ENCODE measurements at places on chromosomes 3 and 15.

DNA sequence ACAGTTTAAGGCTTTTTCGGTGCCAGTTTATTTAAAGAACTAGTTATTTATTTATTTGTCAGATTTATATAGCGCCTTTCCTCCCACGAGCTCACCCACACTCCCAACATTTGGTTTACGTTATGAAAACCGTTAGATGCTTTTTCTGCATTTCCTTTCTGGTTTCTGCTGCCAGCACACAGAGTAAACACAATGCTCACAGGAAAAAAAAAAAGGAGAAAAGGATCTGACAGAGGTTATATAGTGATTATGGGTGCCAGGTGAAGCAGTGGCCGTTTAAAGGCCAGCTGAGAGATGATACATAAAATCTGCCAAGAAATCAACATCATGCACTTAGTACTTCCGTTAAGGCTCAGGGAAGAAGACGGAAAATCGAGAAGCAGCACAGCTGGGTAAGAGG, 37.9 kb downstream of the ETV5 start:
- DNase-seq: no peak

- no peak for DNase-seq
Measured at GRCh38 chr3:53728606-53729005, 117.6 kb downstream of the CHDH start.

GRCh38 chr3:10992943-10993728, 588 bp downstream of the SLC6A1 start:
- DNase-seq: no peak

- peak; percentile 77 for DNase-seq
Measured at GRCh38 chr3:158725348-158726011, 6.8 kb downstream of the RARRES1 start.

DNA sequence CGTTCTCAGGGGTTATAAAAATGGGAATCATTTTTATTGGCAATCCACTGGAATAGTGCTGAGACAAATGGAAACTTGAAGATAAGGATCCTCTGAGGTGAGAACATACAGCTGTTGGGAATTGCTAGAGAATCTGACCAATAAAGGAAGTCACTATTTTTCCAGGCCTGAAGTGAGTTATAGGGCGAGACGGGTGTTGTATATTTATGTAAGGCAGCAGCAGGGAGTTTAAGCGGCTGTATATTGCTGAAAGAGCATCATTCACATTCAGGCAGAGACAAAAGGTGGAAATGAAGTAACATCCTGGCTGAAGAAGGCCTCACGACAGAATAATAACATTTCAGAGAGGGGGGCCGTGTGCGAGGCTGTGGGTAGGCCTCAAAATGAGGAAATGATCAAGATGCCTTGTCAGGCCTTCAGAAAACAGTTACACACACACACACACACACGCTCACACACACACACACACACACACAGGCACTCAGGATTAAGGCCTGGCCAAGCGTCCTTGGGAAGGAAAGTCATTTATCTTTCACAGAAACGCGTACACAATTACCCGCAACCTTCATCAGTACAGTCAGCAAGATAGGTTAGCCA, 964.9 kb upstream of the NR2F2 start:
- DNase-seq: no peak

DNA sequence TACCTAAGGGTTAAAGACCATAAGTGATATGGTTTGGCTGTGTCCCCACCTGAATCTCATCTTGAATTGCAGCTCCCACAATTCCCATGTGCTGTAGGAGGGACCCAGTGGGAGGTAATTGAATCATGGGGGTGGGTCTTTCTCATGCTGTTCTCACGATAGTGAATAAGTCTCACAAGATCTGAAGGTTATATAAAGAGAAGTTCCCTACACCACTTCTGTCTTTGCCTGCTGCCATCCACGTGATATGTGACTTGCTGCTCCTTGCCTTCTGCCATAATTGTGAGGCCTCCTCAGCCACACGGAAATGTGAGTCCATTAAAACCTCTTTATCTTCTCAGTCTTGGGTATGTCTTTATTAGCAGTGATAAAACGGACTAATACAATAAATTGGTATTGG, 75.0 kb upstream of the CADPS start:
- no peak for DNase-seq

DNA sequence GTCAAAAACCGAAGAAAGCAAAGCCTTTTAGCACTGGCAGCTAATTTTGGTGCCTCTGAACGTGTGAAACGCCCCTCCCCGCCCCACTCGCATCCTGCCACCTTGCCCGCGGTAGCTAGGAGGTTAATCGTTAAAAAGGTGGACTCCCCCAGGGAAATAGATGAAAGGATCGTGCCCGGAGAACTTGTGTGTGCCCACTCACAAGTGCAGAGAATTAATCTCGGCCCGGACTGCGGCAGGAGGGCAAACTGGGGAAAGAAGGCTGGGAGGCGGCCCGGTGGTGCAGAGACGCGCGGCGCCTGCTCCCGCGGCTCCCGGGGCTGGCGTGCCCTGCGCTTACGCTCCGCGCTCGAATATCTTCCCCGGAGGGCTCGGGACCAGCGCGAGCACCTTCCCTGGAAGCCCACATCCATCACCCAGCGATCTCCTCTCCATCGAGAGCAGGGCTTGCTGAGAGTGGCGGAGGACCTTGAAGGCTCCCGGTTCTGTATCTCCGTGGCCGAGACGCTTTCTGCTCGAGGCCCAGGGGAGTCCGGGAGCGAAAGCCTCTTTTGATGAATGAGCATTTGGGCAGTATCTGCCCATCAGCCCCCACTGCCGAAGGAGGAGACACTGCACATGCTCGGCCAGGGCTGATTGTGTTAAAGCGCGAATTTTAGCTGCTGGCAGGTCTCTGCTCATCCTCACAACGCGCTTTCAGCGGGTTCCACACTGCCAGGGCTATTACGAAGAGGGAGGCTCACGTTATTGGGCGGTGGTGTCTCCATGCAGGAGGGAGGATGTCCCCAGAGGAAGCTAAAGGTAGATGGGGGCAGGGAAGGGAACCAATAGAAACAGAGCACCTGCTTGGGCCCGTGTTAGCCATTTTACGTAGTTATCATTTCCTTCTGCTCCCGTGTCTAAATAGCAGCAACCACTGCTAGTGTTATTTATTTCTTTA, 1.3 kb upstream of the SPTSSB start:
- DNase-seq: no peak

DNA sequence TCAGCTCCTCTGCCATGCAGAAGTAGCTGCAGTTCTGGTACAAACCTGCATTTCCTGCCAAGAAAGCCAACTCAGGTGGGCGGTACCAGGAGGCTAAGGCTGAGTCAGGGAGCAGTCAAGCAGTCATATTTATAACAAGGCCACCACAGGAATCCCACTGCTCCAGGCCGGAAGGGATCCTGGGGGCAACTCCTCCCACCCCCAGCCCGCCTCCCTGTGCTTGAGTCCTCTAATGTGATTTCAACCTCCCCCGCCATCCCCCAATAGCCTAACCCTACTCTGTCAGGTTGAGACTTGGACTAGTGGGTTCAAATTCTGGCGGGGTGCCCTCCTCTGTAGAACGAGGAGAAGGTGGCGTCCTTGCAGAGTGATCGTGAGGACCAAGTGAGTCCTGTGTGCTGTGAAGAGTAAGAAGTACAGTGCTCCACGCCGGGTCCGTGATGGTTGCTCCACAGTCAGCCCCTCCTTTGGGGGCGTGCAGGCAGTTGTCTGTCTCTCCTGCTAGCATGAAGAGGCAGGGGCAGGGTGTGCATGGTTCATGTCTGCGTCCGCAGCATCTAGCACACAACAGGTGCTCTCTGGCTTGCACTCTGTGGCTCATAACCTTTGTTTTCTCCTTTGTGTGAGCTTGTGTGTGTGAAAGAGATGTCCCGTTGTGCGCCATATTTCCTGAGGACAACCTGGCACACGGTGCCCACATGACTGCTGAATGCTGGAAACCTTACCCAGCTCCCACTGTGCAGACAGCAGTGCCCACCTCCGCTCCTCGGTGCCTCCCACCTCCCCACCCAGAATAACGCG, 78.3 kb downstream of the SMAD6 start:
- peak; percentile 47 for DNase-seq

DNA sequence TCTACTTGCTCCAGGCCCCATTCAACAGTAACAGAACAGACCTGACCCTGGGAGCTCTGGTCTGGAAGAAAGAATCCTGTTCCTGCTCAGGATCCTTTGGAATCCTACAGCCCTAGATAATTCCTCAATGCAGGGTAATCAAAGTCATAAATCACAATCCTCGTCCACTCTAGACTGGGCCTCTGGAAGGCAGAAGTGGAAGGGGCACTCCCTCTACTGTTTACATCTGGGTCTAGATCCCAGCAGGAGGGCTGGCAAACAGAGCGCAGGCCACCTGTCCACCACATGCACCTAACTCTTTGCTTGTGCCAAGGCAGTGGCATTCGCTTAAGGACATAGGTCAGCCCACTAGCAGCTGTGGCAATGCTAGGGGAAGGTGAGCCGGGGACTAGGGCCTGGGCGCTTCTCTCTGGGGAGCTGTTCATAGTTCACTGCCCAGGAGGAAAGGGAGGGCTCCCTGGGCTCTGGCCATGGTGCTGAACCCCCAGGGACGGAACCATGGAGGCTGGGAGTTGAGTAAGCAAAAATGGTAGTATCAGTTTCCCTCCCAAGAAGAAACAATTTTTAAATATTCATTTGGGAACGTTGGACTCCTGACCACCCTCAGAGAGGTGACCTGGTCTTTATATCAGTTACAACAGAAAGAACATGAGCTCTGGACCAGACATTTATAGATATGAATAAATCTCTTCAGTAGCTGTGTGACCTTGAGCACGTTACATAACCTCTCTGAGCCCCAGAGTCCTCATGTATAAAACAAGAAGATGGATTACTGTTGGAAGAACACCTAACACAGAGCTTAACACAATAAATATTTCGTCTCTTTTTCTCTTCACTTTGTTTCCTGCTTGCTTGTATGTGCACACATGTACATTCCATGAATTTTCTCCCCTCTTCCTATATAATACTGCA, 90.2 kb downstream of the NTRK3 start:
- no peak for DNase-seq

DNA sequence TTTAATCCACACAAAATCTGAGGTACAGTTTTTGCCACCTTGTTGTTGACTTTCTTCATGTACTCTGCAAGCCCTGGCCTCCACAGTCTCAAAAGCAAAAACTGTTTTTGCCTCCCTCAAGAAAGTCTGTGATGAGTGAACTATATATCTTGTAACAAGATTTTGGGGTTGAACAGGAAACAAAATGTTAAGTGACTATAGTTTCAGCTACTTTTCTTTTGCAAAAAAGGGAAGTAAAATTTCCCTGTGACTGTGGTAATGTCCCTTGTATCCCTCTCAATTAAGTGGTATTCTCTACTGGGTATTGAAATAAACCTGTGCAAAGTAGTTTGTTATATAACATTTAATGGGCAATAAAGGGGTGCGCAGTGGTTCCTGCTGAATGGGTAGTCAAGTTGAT, 21.3 kb upstream of the SCAANT1 start:
- no peak for DNase-seq

- no peak for DNase-seq
Measured at GRCh38 chr15:35252351-35252865, 167.3 kb upstream of the NANOGP8 start.

DNA sequence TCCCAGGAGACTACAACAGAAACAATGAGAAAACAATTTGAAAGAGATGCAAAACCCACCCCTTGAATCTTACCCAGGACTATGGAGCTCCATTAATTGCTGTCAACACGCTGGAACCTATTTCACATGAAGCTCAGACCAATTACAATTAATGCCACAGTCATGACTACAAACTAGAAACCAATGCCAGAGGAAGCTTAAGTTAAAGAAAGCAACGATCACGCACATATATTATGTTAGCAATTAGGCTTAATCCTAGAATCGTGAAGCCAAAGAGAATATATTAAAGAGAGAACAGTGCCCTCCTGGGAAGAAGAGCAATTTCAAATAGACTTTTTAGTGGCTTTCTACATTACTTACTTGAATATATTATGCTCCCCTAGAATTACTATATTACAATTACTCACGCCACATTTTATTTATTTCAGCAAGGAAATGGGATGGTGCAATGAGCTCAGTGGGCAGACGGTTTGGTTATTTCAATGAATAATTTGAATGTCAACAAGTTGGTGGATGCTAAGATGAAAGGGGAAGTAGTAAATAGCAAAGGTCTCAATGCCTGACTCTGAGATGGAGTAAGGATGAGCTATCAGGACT, 125.5 kb downstream of the GREM1 start:
- no peak for DNase-seq

GRCh38 chr15:25469377-25469776, 30.6 kb upstream of the UBE3A start:
- no peak for DNase-seq

DNA sequence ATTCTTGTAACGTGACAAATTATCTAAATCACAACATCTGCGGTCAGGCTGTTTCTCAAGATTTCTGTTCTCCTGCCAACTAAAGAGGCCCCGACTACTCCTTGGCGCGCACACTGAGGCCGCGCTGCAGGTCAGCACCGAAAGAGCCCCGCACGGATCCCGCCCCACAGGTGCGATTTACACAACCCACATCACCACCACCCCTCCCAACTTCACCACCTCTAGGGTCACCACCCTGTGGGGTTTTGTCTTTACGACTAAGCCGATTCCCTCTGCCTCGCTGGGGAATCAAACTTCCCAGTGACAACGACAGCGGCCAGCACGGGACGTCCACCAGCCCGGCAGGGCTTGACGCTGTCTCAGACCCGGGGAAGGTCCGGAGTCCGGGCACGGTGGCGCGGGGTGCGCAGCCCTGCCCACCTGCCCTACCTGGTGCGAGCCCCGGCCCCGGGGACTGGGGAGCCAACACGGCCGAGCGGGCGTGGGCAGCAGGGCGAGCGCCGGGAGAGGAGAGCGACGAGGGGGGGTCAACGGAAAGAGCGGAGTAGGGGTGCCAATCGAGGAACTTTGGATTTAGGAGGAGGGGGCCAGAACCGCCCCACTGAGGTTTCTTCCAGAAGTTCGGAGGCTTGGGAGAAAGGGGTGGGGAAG, 764 bp downstream of the UACA start:
- DNase-seq: no peak

GRCh38 chr3:147038481-147038880, 367.9 kb downstream of the ZIC4 start:
- DNase-seq: no peak

- no peak for DNase-seq
Measured at GRCh38 chr15:61857169-61857829, 202.9 kb downstream of the VPS13C start.

DNA sequence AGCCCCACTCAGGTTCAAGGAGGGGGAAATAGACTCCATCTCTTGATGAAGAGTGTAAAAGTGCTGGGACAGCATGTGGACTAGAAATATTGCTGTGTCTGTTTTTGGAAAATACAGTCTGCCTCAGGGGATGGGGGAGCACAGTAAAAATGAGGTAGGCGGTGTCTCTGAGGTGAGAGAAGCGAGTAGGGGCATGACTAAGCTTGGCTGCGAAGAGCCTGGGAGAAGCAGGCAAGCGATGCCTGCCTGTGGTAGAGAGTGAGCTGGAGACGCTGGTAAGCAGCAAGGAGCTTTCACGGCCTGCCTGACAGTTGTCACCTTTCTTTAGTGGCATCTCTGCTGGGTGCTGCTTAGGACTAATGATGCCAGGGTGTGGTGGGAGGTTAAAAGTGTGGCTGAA, 49.0 kb upstream of the DCLK3 start:
- no peak for DNase-seq

- DNase-seq: peak; percentile 76
Measured at GRCh38 chr3:150370122-150370602, 37.9 kb upstream of the TSC22D2 start.
